Right renal pelvis (tissue), 4 donors: ENCODE measurements at places on chromosomes 5 and 9. TPM values are rescaled to one million over a fixed set of nuclear protein-coding genes. Genes with fewer than 3 reads are reported as not detected.

DNA sequence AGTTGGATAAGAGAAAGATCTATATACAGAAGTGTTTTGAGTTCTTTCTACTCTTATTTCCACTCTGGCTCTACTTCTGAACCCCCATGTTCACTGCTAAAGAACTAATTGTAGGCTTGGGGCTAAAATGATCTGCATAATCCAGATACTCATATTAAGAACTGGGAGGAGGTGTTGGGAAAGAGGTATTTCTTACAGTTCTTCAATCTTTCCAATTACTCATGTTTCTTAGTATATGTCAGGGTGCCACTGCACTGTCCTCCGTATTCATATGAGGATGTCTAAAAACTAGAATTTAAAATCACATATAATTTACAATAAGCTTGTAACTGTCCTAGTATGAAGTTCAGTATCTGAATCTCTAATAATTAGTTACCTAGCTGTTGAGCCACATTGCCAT is 12.7 kb downstream of the NIPBL start:
- DNase-seq, result no peak

DNA sequence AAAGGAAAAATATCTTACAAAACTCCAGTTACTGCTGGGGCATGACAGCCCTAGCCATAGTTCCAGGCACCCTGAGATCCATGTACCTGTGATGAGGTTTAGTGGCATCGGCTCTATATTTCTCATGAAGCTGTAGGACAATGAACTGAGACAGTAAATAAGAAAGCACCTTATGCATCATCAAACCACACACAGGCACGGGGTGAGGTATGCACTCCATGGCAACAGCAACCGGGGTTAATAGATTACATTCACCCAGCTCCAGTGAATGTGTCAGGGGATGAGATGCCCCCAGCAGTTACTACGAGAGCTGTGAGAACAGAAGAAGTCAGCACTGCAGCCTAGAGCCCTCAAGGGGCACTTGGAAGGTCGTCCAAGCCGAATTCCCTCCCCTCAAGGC is 162.0 kb upstream of the S1PR3 start:
- no peak for DNase-seq

DNA sequence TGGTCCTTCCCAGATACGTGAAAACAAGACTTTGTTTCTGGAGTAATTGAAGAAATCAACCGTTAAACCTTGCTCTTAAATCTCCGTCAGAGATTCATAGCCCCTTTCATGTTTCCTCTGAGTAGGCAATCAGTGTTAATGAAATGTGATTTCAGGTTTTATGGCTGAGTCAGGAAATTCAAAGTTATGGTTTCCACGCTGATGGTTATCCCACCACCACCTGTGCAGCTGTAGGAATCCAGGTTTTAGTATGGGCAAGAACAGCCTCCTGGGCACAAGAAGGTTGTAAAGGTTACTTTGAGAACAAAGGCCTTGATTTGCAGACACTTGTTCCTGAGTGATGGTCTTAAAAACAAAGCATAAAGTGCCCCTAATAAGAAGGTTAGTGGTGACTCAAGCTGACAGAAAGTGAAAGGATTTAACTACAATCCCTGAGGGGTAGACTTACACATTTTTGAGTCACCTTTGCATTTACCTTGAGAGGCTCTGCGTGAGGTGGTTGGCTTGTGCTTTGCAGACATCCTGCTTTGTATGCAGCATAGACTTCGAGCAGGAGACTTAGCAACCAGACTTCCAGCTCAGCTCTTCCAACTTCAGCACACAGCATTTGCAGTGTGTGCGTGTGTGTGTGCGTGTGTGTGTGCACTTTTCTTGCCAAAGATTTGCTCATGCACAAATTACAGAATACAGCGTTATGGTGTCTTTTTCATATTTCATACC is 159.6 kb downstream of the TLE4 start:
- DNase-seq, result no peak

- DNase-seq, result no peak
These were observed 112.0 kb downstream of the DOCK8 start for GRCh38 chr9:326667-327066.

- DNase-seq, result no peak
These were observed 1.2 kb downstream of the ROR2 start for GRCh38 chr9:91948597-91949391.

DNA sequence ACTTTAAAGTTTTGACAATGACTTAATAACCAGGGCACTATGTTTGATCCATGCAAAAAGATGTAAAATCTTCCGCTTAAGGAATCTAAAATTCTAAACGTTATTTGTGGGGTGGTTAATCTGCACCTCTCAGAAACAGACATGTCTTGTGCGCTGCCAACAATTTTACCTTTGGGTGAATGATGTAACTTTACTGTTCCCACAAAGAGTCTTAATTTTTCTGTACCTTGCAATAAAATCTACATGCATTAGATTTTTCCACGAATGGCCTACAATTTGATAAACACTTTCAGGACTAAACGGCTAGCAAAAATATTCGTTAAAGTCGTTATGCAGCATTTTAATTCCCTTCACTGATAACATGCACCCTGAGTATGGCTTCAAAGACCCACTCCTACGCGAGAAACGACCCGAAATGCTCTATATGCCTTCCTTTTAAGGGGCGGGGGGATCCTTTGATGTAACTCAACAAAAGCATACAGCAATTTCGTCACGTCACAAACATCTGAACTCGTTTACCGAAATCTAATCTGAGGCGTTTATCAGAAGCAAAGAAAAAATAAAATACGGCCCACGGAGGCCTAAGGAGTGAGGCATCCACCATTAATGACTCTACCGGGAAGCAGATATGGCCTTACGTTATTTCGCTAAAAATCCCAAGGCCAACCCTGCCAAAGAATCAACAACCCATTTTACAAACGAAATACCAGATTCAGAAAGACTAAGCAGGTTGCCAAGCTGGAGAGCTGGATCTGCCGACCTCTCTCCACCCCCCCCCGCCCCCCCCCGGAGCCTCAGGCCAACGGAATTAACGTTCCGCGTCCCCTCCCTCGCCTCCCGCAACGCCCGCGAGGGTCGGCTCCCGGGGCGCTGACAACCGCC is 621 bp downstream of the AK6 start:
- DNase-seq, result peak; percentile 23

DNA sequence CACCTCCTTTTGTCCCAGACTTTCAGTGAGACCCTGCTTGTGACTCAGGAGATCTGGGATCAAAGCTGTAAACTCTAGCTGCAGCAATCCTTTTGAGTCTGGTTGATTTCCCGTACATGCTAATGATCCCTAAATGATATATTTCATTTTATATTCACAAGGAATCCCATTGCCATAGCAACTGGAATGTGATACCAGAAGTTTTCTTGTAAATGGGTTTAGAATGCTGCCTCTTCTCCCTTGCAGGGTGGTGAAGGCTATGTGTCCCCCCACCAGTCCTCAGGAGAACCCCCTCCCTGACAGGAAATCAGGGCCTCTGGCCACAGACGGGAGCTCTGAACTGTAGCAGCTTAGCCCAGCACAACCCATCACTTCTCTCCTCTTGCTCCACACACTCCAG is 215.0 kb downstream of the FSTL4 start:
- DNase-seq, result no peak

DNA sequence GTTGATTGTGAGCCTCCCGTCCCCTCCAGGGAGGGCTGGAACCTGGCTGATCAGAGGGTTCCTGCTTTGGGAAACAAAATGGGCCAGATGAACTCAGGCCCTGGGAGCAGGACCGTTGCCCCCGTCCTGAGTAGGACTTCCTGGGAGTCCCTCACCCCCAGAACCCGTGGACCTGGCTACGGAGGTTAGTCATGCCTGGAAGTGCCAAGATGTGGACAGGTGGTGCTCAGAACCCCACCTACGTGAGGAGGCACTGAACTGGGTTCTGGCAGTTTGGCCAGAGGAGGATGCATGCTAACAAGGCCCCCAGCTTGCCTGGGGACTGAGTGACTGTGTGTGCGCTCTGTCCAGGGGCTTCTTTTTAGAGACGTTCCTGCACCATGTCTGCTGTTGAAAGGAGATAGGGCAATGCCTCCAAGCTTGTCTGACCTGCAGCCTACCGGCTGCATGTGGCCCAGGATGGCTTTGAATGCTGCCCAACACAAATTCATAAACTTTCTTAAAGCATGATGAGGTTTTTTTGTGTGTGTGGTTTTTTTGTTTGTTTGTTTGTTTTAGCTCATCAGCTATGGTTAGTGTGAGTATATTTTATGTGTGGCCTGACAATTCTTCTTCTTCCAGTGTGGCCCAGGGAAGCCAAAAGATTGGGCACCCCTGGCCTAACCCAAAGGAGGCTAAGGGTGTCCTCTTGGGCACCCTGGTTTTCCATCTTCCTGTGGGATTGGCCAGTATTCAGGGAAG is 1.8 kb upstream of the DAB2IP start:
- DNase-seq, result no peak

DNA sequence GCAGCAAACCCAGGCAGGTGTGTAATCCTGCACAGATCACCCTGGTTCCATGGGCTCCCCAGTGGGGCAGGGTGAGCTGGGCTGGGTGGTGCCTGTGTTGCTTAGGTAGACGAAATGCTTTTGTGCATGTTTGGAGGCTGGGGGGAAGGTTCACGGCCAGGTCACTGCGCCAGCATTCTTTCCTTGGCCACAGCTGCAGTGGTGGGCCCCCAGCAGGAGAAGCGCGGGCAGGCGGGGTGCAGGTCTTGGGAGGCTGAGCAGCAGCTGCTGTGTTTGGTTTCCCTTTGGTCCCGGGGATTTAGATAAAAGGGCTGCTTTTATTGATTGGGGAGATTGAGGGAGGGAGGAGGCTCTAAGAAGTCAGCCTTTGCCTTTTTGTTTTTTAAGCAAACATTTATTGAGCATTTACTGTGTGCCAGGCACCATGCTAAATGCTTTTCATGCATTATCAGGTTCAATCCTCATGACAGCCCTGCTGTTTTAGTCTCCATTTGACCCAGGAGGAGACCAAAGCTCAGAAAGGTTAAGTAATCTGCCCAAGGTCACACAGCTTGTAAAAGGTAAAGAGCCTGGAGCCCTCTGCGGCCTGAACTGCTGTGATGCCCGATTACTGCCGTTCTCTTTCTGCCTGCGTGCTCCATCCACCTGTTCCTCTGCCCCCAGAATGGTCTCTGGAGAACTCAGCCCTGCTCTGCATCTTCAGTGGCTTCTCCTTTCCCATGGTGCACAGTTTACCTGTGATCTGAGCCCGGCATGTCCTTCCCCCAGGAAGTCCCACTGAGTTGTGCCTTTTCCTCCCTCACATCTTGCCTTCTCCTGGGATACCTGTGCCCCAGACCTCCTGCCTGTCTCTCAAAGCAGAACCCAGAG is 94.4 kb downstream of the MACROH2A1 start:
- no peak for DNase-seq

SLCO6A1 gene
- not detected for polyA plus RNA-seq

NMUR2 gene
- 0.16 TPM for polyA plus RNA-seq

NR2F1-AS1 gene
- polyA plus RNA-seq, result 54.4 TPM
